Frontal cortex (tissue), 4 donors: ENCODE measurements at places on chromosomes 16 and 17. TPM values are rescaled to one million over a fixed set of nuclear protein-coding genes. Genes with fewer than 3 reads are reported as not detected.

The CTF1 gene
- 0.41 TPM for total RNA-seq

The EVPLL gene
- not detected for total RNA-seq

The RAB26 gene
- 4.1 TPM for total RNA-seq

The GNGT2 gene
- total RNA-seq: not detected

The KREMEN2 gene
- not detected for total RNA-seq

The OR1G1 gene
- not detected for total RNA-seq

The SHISA9 gene
- 13.9 TPM for total RNA-seq

The OR3A3 gene
- not detected for total RNA-seq

The CCL4L2 gene
- 2.4 TPM for total RNA-seq

The CCL7 gene
- not detected for total RNA-seq

The ACE gene
- 4.5 TPM for total RNA-seq
